ENCODE measurements at places on chromosomes 12 and 14.

DNA sequence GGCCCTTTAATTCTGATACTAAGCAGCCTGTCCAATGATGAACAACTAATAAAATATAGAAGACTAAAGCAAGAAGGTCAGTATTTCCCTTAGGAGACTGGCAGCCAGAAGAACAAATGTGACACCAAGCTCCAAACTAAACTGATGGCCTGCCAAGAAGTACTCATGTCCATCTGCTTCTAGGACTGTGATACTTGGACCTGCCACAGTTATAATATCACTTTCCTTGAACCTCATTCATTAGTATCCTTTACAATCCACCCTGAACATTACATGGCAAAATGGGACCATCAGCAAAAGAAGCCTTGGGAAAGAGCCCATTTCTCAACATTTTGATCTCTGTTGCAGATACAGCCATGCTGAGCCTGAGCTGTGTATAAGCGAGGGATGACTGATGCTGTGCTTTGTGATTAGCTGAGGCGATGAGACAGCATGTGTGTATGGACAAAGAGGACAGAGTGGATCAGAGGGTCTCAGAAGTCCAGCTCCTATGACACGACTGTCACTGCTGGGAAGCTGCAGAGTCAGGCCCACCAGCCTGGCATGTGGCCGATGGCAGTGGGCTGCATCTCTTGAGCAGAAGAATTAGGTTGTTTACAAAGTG is 73.9 kb downstream of the TGFB3 start:
- DNase-seq = no peak

DNA sequence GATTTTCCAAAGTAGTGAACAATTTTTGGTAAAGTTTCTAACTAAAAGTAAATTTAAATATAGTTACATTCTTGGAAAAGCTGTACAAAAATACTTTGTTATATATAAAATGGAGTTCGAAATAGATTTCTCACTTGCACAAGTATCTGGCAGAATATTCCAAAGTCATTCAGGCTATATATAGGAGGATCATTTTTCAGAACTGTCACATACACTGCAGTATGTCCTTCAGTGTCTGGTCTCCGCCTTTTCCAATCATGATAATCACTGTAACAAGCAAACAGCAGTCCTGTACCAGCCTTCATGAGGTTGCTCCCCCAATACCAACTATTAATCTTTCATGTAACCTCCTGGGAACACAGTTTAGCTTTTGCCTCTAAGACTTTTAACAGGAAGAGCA is 18.6 kb downstream of the TBK1 start:
- DNase-seq = no peak

GRCh38 chr14:103558071-103558882 is 4.2 kb downstream of the BAG5 start:
- no peak for DNase-seq

GRCh38 chr14:92033433-92033832 is 6.4 kb downstream of the TRIP11 start:
- no peak for DNase-seq

- DNase-seq = no peak
These were observed 80.3 kb downstream of the PAPOLA start for GRCh38 chr14:96582411-96582961.

DNA sequence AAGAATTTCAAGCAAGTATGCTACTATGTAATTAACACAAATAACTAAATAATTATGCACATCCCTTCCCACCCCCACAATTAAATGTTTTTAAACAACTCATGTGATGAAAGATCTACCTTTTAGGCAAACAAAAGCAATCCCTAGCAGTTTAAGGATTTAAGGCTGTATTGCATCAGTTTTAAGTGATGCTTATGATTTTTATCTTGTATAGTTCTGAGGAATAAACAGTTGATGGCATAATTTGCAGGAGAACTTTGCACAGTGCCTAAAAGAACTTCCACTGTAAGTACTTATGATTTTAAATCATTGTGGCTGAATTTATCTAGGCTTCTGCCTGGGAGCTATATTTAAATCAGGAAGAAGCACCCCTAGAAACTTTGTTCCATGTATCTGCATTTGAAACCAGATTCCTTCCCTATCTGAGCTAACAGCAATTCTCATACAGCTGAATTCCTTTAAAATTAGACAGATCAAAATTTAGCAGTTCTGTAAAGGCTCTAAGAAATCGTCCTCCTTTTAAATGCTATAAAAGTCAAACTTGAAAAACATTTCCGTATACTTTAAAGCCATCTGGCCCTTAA is 388.6 kb downstream of the BCAT1 start:
- DNase-seq = no peak

GRCh38 chr12:50390316-50390741 is 6.1 kb downstream of the FAM186A start:
- DNase-seq = no peak

DNA sequence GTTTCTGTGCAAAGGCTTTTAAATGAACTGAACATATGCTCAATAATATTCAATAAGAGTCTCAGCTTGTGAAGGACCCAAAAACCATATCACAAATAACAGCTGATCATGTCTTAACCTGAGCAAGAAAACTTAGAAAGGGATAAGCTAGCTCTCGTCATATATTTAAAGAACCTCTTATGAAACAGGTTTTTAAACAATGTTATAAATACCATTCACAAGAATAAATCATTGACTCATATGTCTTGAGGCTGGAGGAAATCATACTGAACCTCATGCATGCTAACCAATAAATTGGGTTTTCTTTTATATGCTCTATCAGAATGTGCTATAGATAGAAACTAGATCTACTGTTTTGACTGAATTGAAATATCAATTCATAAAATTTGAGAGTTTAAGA is 426.9 kb downstream of the NOVA1 start:
- DNase-seq = no peak
